Fibroblast of pulmonary artery (primary cell): ENCODE measurements at places on chromosomes 2 and 18.
A peak's percentile ranks its signal among the peaks of the same experiment; 100 is the strongest.

DNA sequence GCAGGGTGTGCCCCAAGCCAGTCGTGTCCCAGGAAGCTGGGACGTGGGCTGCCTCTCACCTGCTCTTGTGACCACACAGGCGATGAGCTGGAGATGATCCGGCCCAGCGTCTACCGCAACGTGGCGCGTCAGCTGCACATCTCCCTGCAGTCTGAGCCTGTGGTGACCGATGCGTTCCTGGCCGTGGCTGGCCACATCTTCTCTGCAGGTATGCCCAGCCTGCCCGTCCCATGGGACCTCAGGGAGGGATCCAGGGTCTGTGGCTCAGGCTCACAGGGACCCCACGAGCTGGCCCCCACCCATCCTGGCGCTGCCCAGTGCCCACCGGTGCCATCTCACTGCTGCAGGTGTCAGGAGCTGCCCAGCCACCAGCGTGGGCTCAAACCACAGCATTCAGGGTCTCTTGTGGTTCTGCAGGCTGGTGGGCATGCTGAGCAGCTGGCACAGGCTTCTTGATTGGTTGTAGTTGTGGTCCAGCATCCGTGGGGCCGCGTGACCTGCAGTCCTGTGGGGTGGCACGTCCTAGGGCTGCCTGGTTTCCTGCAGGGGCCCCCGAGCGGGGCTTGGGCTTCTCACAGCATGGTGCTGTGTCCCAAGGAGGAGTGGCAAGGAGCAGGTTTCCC is 3.8 kb downstream of the BOK start:
- DNase-seq: no peak

DNA sequence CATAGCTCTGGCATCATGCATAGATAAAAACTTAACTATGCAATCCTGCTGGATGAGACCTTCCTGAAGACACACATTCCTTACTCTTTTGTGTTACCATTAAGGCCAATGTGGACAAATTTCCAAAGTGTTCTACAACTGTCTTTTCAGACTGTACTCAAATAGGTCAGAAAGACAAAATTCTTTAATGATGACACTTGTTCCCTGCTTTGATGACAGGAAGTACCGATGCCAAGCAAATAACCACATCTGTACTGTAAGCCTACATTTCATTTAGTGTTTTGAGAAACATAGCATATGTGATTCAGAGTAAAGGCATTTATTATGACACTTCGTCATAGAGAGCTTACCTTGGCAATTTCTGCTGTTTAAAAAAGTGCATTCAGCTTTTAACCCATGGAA is 55.0 kb downstream of the PMAIP1 start:
- peak; percentile 12 for DNase-seq

DNA sequence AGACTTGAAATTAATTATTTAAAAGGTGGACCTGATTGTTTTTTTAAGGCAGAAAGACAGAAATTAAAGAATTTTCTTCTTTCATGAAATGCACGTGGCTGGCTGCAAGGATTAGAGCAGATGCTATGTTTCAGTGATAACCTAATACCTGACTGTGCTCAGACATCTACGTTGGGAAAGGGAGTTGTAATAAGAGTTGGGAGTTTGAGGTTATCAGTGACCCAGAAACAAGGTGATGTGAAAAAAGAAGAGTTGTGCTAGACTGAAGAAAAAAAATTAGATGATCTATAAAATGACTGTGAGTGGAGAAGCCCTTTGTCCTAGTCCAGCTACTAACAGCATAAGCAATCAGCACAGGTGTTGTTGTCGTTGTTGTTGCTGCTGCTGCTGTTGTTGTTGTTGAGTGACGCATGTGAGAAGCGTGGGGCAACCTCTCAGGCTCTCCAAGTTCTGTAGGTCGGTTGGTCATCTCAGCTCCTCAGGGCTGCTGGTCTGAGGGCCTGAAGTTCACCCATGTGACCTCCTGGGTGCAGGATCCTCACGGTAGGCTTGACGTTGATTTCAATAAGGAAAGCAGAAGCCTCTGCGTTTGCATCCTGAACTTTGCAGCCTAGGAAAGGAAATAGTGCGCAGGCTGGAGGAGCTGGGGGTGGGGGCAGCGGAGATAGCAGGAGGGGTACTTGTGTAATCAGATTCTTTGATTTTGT is 7.6 kb downstream of the POU3F3 start:
- no peak for DNase-seq

GRCh38 chr2:118841828-118842461 is 5.5 kb downstream of the EN1 start:
- no peak for DNase-seq

DNA sequence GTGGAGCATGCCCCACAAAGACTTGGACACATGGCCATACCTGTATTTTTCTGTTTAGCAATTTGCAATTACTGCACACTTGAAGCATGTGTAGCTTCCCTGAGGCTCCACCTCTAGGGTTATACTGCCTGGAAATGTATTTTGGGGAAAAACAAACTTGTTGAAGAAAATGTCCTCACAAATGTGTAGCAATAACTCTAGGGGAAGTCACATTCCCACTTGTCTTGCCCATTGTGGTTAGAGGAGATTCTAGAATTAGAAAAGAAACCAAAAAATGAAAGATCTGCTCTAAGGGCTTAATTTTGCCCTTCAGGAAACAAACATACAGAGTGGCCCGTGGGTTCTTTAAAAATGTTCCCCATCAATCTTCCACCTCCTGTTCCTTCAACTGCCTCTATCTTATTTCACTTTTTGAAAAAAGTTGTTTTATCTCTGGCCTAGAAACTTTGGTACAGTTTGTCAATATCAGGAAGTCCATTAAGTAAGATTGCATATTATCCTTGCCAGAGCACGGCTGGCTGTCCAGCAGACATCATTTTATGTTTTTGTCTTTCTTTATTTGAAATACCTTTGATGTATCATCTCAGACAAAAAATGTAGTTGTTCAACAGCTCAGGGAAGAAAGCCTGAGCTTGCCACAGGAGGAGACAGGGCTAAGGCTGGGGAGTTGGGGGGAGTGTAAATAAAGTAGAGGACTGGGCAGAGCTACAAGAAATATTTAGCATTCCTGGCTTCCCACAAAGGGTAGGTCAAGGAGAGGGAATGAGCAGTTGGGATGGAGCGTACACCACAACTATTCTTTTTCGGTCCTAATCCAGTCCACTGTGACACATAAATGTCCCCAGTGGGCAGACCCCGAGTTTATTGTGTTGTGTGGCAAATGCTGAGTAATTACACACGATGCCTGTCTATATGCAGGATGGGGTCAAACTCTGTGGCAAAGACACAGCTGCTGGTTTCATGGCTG is 96.8 kb upstream of the CDC42EP3 start:
- DNase-seq: peak; percentile 93

GRCh38 chr2:200150411-200151086 is 155.9 kb upstream of the SPATS2L start:
- no peak for DNase-seq

DNA sequence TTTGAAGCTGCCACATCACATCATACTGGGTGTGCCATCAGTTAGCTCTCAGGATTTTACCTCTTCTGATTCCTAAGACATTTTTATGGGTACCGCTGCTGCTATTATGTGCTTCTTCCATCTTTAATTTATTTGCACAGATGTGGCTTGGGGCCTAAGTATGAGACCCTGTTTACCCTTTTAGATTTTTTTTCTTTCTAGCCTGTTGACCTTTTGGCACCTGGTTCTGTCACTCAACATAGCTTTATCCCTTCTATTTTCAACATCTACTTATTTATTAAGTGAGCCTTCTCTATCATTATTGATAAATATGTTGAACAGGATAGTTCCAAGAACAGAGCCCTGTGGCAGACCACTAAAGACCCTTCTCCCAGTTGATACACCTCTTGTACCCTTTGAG is 57.0 kb downstream of the TET3 start:
- DNase-seq: no peak

DNA sequence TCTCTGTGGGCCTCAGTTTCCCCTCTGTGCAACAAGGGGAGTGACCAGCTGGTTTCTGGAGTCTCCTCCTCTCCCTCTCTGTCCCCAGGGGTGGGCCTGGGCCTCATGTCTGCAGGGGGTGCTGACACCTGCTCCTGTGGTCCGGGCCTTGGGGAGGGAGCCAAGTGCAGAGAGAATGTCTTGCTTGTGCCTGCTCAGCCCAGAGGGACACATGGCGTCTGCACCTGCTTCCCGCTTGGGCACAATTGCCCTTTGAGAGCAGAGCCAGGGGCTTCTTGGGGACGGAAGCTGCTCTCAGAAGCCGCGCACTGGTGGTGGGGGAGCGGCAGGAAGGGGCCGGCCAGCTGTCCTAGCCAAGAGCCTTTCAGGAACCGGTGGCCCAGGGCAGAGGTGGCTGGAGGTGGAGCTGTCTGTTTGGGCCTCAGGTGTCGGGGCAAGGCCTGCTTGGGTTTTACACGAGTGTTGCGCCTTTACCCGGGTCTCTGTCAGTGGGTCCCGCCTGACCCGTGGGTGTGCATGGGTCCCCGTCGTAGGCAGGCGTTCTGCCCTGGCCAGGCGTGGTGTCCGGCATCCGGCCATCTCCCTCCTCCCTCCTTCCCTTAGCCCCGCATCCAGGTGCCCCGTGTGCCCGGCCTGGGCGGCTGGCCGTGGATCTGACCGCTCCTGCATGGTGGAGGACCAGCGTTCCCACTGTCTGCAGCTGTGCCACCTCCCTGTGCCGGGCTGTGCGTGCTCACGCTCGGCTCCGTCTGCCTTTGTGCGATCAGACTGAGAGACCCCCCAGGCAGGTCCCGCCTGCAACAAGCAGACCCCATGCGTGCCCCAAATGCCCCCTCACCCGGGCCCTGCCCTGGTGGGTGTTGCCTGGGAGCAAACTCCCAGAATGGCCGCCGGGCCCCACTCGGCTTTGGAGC is 4.0 kb downstream of the NEU4 start:
- no peak for DNase-seq

GRCh38 chr2:195563857-195564512 is 93.0 kb upstream of the SLC39A10 start:
- peak; percentile 81 for DNase-seq

- DNase-seq: peak; percentile 54
These were observed 19.0 kb downstream of the DYNC1I2 start for GRCh38 chr2:171706152-171706803.

DNA sequence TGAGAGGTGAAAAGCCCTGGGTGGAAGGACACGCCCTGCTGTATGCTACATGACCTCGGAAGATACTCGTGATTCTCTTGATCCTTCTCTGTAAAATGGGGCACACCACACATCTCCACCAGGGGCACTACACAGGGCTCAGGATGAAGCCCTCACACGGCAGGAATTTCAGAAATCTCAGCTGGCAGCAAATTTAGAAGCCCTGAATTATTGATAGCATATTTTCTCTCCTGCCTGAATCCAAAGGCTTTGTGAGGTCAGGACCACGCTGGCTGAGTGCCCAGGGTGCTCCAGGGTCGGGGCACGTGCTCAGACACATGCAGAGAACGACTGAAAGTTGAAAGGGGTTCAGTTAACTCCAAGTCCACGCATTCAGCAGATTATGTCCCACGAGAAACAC is 42.1 kb upstream of the GALR1 start:
- peak; percentile 82 for DNase-seq

- DNase-seq: no peak
These were observed 177.8 kb downstream of the BCL2 start for GRCh38 chr18:63141778-63142176.

DNA sequence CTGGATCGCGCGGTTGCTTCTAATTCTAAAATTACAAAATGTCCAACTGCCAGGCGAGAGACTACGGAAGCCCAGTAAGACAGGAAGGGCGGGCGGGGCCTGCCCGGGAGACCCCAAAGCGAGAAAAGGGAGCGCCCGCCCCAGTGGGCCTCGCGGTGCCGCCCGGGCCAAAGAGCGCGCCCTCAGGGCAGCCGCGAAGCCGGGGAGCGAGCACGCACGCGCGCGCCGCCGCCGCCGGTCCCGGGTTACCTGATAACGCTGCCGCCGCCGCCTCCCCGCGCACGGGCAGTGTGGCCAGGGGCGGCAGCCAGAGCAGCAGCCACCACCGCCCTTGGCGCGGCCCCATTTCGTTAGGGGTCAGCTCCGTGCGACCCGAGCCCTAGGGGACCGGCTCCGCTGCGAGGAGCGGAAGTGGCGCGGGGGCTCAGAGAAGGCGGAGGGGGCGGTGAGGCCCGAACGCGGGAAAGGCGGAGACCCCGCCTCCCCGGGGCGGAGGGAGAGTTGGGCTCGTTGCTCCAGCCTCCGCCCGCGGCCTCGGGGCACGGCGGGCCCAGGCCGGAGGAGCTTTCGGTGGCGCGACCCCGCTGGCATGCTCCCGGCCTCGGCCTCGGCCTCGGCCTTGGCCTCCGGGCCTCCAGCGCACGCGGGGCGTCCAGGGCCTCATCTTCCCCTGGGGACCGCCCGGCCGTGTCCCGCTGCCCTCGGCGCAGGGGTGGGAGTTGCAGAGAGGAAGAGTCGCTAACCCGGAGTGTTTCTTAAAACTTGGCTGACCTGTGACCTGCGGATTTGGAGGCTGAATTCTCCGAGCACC is at the start of gene NEMP2:
Gene NEMP2 (minus strand): TSS at position 413 of the 811 bp plus-strand sequence. CDS start 67 bp downstream, at position 346.
- DNase-seq: peak; percentile 58

- no peak for DNase-seq
These were observed 58.1 kb upstream of the IL1RL1 start for GRCh38 chr2:102253140-102253752.

DNA sequence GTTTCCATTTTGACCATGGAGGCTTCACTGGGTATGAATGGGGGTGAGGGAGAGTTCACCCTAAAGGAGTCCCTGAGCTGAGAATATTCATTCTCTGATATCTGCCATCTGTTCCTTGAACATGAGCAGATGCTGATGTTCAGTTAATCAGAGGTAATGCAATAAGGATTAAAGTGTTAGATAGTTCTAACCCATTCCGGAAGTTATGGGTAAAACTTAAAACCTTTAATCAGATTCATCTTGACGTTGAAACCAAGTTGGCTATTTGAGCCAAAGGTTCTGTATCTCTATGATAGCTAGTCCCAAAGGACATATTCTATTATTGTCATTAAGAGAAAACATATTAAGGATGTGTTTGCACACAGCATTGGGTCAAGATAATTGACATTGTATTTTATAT is 268.9 kb downstream of the PLCL1 start:
- no peak for DNase-seq

GRCh38 chr18:22556222-22557167 is 138.8 kb upstream of the CTAGE1 start:
- no peak for DNase-seq

- no peak for DNase-seq
These were observed 317.3 kb downstream of the RBM43 start for GRCh38 chr2:150944315-150944714.

GRCh38 chr2:29113891-29114321 is 1.3 kb upstream of the CLIP4 start:
- DNase-seq: peak; percentile 81

DNA sequence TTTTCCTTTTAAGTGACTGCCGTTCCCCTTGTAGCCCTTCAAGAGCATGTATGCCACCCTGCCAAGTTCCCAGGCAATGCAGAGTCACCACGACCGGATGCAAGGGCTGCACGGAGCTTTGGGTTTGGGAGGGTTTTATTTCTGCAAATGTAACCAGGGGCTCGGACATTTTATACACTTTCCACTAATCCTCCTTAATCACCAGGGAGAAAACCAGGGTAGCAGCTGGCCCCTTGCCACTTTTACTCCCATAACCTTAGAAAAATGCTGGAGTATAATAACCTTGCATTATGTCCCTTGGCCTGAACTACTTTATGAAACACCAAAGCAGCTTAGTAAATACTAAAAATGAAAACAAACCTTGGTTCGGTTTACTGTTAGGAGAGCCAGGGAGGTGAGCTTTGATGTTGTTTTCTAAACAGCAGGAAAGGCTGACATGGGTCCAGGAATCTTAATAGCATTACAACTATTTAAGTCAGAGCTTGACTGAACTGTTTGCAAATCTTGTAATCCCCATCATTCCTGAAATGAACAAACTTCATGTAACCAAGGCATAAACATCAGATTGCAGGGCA is 152.8 kb upstream of the RIOK3 start:
- DNase-seq: no peak

GRCh38 chr2:102718387-102719316 is 43.2 kb upstream of the TMEM182 start:
- no peak for DNase-seq

GRCh38 chr18:76410660-76411417 is 84.2 kb downstream of the ZNF516 start:
- no peak for DNase-seq
